ENCODE measurements at places on chromosomes 5 and 9.

- DNase-seq, result no peak
Measured at GRCh38 chr9:101925498-101925897, 187.1 kb upstream of the GRIN3A start.

GRCh38 chr5:2841208-2841607 lies 89.7 kb upstream of the IRX2 start:
- DNase-seq, result no peak

- DNase-seq, result no peak
Measured at GRCh38 chr5:166031926-166032325, 2259.5 kb upstream of the WWC1 start.

- DNase-seq, result no peak
Measured at GRCh38 chr5:31084871-31085270, 108.6 kb upstream of the CDH6 start.

DNA sequence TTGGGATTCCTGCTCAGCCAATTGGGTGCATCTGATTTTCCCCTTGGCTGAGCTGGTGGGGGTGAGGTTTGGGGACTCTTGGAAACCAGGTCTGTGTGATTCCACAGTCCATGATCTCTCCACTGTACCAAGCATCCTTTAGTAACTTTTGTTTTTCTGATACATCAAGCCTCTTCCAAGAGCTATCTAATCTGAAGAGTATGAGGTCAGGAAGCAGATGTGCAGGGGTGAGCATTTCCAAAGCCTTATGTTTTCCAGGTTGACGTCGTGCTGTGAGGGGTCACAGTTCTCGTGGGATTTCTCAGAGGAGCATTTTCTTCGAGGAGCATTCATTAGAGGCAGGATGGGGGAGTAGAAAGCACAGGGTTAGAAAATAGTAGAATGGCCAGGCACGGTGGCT lies 95.3 kb downstream of the KLF4 start:
- no peak for DNase-seq

DNA sequence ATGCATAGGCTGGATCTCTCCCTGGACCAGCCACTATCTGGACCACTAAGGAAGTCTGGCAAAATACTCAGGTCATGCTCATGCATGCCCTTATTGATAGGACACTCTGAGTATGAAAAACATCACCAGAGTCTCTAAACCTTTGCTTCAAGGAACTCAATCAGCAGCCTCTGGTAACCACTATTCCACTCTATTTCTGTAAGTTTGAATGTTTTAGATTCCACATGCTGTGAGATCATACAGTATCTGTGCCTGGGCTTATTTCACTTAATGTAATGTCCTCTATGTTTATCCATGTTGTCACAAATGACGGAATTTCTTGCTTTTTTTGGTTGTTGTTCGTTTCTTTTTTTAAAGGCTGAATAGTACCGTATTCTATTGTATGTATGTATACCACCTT lies 68.3 kb downstream of the TARS1 start:
- no peak for DNase-seq

GRCh38 chr9:111805830-111806241 lies 11.1 kb upstream of the SHOC1 start:
- DNase-seq, result no peak

DNA sequence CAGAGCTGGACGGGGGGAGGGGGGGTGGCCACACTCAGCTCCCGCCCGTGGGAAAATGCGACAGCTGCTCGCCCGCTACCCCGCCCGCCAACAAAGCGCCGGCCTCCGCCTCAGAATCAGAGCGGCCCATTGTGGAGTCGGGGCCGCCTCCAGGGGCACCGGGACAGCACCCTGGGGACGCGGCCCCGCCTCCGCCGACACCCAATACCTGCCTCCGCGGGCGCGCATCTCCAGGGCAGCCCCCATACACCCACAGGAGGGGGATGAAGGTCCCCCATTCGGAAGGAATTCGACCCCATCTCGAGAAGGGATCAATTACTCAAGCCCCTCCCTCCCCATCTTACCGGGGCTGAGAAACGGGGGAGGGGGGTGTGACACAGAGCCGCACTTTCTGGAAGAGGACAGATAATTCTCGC lies 1.3 kb downstream of the NOTCH1 start:
- peak; percentile 89 for DNase-seq

DNA sequence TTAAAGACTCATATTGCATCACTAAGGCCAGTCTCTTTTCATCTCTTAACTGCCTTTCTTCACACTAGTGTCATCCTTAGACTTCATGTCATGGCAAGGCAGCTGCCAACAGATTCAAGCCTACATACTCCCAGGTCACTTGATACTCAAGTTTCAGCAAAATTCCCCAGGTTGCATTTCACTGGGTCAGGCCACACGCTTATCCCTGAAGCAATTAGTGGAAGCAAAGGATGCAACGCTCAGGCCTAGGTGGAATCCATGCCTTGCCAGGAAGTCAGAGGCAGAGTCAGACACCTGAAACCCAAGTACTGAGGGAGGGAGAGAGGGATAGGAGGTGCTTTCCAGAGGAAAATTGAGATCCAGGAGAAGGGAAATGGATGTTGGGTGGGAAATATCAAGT lies 28.9 kb downstream of the YIPF5 start:
- no peak for DNase-seq

DNA sequence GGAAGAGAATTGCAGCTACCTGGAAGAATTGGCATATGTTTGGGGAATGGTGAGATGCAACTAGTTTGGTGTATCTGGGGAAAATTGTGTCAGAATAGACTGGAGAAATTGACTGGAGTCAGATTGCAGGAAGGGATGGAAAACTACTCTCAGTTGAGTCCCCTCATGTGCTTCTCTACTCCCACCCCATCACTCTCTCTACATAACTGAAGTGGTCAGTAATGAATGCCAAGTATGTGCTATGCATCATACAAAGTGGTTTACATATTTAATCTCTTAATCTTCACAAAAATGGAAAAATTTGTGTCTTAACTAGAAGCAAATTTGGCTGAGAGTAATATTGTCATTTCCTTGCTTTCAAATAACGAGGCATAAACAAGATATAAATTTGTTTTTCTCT lies 146.4 kb upstream of the TNC start:
- no peak for DNase-seq

GRCh38 chr9:130535818-130536521 lies 43.4 kb upstream of the FUBP3 start:
- no peak for DNase-seq

- DNase-seq, result no peak
Measured at GRCh38 chr9:112194969-112195431, 19.9 kb upstream of the SUSD1 start.

GRCh38 chr5:109959652-109960051 lies 269.9 kb downstream of the MAN2A1 start:
- no peak for DNase-seq

- no peak for DNase-seq
Measured at GRCh38 chr5:172178991-172179989, 8.7 kb downstream of the STK10 start.

GRCh38 chr5:72485430-72485974 lies 21.7 kb downstream of the ZNF366 start:
- DNase-seq, result no peak

- peak; percentile 50 for DNase-seq
Measured at GRCh38 chr9:98808411-98808815, 943 bp downstream of the GALNT12 start.

GRCh38 chr5:61234019-61234418 lies 71.8 kb upstream of the SMIM15 start:
- DNase-seq, result no peak

GRCh38 chr5:2710910-2711309 lies 40.6 kb downstream of the IRX2 start:
- DNase-seq, result no peak

DNA sequence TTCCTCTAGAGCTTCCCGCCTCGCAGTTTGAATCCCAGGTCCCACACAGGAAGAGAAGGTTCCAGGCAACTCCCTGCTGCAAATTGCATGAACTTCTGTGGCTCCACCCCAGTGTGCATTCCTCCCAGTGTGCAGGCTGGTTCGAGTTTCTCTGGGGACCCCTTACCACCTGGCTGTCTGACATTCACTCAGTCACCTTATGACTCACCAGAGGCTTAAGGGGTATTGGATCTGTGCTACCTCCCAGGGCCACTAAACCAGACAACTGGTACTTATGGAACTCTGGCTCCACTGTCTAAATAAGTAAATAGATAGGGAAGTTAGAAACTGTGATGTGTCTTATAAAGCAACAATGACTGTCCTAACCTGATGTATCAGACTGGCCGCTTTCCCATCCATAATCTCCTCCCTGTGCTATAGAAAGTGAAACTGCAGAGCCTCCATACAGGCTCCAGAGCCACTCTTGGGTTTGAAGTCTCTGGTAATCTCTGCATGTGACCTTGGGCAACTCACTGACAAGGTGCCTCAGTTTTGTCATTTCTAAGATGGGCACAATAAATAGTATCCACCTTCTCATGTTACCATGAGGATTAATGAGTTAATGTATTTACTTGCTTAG lies 720.6 kb downstream of the SEMA5A start:
- no peak for DNase-seq

- DNase-seq, result no peak
Measured at GRCh38 chr5:14242871-14243383, 99.8 kb downstream of the TRIO start.

- DNase-seq, result no peak
Measured at GRCh38 chr5:2756211-2757152, 5.0 kb upstream of the IRX2 start.

DNA sequence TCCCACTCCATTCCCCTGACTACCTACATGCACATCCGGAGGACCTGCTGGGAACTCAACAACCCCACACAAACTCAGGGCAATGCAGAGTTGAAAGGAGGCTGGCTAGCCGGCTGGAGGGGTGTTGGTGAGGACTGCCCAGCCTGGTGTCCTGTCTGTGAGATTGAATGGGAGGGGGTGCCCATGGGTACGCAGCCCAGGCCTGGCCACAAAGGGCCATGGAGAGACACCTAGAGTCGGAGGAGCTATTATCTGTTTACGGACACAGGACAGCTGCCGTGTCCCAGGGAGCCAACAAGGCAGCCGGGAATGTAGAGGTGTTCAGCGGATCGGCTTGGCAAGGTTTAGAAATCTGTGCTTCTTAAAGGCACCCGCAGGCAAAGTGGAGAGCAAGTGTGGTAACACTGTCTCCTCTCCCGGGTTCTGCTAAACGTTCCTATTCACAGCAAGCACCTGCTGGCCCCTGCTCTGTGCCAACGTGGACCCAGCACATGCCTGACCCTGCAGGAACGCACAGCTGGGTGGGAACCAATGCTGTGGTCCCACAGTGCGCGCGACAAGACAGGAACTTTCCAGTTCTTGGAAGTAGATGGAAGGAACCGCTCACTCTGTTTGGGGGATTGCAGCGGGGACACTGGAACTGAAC lies 166.7 kb downstream of the DAB2IP start:
- no peak for DNase-seq

DNA sequence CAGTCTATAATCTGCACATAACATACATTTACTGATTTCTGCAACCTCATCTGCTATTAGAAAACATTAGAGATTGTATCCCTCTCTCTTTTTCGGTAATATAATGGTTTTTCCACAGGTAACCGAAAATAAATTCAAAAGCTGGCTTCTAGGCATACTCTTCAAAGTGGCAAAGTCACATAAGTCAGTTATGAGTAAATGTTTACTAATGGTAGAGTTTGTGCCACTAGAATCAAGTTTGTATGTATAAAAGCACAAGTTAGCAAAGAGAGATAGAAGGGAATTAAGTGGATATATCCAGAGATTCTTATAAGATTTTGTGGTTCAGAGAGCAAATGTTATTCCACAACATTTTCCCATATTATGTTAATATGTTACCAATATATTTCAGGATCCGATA lies 86.9 kb downstream of the MYO10 start:
- DNase-seq, result no peak

- DNase-seq, result no peak
Measured at GRCh38 chr9:5518171-5518936, 8.0 kb downstream of the PDCD1LG2 start.

DNA sequence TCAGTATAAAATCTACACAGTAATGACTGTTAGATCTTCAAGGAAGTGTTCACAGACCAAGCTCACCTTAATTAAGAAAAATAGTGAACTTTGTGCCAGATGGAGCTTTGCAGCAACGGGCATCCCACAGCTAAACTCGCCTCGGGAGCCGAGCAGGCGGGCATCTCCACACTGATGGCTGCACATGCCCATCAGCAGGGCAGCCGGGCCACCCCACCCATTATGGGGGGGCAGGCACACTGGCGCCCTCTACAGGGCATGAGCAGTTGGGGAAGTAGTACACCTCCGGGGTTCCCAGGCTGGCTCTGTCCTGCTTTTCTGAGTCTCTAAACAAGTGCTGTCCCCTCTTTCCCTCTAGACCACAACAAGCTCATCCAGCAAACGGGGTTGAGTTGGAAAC lies 21.6 kb downstream of the ANKS6 start:
- DNase-seq, result no peak

GRCh38 chr9:130480673-130481072 lies 35.9 kb downstream of the ASS1 start:
- DNase-seq, result no peak

- no peak for DNase-seq
Measured at GRCh38 chr9:127066851-127067136, 55.6 kb downstream of the ANGPTL2 start.

- no peak for DNase-seq
Measured at GRCh38 chr5:111252799-111253545, 28.8 kb downstream of the CAMK4 start.

DNA sequence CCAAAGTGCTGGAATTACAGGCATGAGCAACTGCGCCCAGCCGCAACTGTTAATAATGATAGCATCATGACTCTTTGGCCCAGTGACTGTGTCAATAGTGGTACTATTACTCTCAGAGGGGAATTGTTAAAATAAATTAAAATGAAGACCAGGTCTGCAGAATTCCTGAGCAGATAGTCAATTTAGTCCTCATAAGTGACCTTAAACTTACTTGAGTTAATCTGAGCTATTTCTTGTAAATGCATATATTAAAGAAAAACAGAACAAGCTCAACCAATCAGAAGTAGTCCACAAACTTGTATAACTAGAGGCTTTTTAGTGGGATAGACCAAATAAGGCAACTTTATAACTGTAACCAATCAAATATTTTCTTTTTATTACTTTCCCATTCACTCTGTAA lies 1.7 kb upstream of the RECK start:
- no peak for DNase-seq

- no peak for DNase-seq
Measured at GRCh38 chr5:164210491-164210890, 705.1 kb downstream of the MAT2B start.

- DNase-seq, result no peak
Measured at GRCh38 chr5:94362857-94363256, 255.5 kb downstream of the KIAA0825 start.

- DNase-seq, result no peak
Measured at GRCh38 chr5:150642991-150643710, 2.7 kb downstream of the SYNPO start.

- no peak for DNase-seq
Measured at GRCh38 chr5:103036601-103037000, 83.3 kb downstream of the GIN1 start.

Data from substantia nigra (tissue), 51 donors.